ENCODE measurements at places on chromosomes 13 and 19.

DNA sequence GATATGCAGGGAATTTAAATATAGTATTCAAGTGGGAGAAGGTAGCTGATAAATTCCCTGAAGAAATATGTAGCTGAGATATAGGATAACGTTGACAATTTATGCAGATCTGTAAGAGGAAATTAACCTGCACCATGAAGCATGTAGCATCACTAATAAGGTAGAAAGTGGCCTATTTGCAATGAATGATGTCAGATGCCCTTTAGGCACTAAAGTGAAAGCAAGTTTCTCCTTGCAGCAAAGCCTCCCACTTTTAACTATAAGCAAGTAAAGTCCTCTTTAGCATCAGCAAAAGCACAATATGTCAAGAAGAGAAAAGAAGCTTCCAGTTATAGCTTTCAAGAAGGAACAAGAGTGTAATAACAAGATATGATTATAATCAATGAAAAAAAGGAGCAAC is 102.5 kb upstream of the SLITRK1 start:
- no peak for DNase-seq

- DNase-seq = no peak
Observed at GRCh38 chr19:13744174-13744573, 20.1 kb upstream of the MRI1 start.

DNA sequence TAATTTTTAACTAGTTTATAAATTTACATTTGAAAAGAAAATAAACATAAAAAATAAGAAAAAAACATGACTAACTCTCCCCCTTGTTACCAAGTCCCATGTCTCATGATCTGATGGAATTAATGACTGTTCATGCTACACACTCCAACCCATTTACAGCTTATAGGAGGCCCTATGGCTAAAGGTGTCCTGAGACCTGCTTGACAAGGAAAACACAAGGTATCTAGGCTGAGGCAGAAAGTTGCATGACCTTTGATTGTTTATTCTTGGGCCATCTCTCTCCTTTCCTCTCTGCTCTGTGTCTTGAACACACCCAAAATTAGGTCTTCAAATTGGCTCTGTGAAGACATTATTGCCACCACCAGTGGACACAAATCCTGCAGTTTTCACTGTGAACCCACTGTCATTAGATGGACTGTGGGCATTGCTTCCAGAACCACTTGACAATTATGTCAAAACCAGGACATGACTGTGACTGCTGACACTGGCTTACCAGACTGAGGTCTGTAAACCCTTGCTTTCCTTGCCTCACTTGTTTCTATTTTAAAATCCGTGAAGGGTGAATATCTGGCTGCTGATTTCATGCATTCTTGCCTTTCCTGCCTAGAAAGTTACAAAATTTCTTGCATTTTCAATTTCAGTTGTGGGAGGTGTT is 386.5 kb upstream of the SPRY2 start:
- DNase-seq = no peak

DNA sequence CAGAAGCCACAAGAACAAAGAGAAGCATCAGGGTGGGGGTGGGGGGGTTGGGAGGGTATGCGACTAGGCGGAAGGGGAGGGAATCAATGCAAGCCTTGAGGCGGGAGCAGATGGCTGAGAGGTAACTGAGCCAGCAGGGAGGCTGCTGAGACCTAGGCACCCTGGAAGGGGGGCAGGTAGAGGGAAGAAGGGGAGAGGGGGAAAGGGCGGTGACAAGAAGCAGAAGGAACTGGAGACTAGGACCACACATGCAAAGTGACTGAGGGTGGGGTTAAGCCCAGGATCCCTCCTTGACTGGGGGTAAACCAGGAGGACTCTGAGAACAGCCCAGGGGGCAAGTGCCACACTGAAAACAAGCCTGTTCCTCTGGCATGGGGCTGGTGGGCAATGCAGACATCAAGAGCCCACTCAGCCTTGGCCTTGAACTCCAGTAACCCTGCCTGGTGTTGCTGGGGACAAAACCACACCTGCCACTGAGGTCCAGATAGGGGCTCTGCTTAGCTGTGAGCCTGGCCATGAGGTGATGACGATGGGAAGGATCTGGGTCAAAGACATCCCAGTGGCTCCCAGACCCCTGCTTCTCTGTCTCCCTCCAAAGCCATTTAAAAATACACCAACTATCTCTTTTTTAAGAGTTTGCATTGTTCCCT is 20.3 kb downstream of the OPA3 start:
- DNase-seq = no peak

- DNase-seq = no peak
Observed at GRCh38 chr19:13097463-13098258, 5.0 kb downstream of the LYL1 start.

DNA sequence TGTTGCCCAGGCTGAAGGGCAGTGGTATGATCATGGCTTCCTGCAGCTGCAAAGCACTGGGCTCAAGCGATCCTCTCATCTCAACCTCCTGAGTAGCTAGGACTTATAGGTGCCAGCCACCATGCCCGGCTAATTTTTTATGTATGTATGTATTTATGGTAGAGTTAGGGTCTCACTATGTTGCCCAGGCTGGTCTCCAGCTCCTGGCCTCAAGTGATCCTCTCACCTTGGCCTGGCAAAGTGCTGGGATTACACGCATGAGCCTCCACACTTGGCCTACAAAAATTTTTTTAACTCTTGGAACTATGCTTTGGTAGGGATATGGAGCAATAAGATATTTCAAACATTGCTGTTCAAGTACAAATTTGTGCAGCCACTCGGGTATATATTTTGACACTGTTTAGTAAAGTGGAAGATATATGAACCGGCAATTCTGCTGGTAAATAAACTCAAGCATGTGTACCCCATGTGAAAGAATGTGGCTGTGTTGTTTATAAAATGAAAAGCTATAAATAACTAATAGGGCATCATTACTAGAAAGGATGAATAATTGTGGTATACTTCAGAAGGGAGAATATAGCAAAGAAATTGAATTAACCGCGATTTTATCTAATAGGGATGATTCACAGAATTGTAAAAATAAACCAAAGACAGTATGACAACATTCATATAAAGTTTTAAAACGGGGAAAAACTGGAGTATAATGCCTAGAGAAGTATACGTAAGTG is 1.1 kb downstream of the ZNF566 start:
- DNase-seq = no peak

Data from activated CD4-positive, alpha-beta T cell treated with anti-CD3 and anti-CD28 coated beads, Interleukin-2, Interleukin-6, amounts not matched to agents 100 ng/mL and 50 ng/mL, durations not matched to agents 16 hours and 8 hours (primary cell).